Skeletal muscle tissue (tissue), 5 donors: ENCODE measurements at places on chromosomes 2 and 18. TPM values are rescaled to one million over a fixed set of nuclear protein-coding genes. Genes with fewer than 3 reads are reported as not detected.

Gene METTL5
- 29.7 TPM for total RNA-seq

Gene ASB18
- 3.1 TPM for total RNA-seq

Gene SP140L
- total RNA-seq, result 3.7 TPM

Gene VAMP8
- total RNA-seq, result 4.7 TPM

Gene CNGA3
- 0.52 TPM for total RNA-seq

Gene GATA6
- total RNA-seq, result 2.6 TPM

Gene DOK1
- total RNA-seq, result 12.0 TPM

Gene ORMDL1
- 29.7 TPM for total RNA-seq
